ENCODE measurements at places on chromosomes 1 and 21.

- DNase-seq: peak; percentile 24
These were observed 67.4 kb downstream of the ARHGEF10L start for GRCh38 chr1:17606826-17607440.

DNA sequence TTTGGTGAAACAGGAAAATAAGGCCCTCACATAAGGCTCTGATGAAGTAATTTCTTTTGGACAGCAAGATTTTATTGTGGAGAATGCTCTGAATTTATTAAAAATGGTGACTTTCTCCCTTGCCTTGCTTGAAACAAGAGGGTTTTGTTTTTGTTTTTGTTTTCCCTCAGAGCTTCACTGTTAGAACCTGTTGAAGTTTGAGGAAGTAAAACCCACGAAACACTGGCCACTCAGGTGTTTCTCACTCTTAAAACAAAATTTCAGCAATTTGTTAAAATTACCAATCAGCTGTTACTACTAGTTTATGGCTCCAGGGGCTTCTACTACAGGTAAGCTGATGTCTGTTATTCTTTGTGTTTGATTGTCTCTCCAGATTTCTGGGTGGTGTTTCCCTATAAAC, 112.6 kb upstream of the B3GALT2 start:
- DNase-seq: no peak

GRCh38 chr1:204888294-204888693, 17.6 kb downstream of the NFASC start:
- DNase-seq: peak; percentile 74

- peak; percentile 76 for DNase-seq
These were observed 63.0 kb downstream of the KCNJ15 start for GRCh38 chr21:38319781-38320180.

DNA sequence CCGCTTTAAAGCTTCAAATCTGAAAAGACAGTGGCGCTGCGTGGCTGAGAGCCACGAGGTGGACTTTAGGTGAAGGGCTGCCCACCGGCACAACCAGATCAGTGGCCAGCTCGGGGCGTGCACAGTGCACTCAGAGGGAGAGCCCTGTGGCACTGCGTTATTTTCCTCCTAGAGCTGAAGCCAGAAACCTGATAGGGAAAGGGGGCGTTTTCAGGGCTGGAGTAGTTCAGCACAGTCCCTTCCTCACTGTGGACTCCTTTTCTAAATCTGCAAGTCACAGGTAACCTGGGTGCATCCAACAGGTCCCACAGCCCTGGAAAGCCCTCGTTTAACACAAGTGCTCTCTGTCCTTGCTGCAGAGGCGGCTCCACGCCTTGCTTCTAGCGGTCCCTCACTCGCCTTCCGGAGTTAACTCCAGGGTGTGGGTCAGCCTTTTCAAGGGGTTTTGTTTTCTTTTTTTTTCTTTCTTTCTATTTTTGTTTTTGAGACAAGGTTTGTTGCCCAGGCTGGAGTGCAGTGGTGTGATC, 81.2 kb downstream of the GALNT2 start:
- DNase-seq: no peak

Data from astrocyte (in vitro differentiated cells and primary cell).